ENCODE measurements at places on chromosomes 13 and 19.

- DNase-seq, result peak; percentile 97
Observed at GRCh38 chr19:7636691-7637373, at the start of gene STXBP2. STXBP2 (plus strand) TSS chr19:7637110; CDS start chr19:7637150, 40 bp downstream.

- no peak for DNase-seq
Observed at GRCh38 chr13:22773465-22773864, 407.3 kb upstream of the SGCG start.

DNA sequence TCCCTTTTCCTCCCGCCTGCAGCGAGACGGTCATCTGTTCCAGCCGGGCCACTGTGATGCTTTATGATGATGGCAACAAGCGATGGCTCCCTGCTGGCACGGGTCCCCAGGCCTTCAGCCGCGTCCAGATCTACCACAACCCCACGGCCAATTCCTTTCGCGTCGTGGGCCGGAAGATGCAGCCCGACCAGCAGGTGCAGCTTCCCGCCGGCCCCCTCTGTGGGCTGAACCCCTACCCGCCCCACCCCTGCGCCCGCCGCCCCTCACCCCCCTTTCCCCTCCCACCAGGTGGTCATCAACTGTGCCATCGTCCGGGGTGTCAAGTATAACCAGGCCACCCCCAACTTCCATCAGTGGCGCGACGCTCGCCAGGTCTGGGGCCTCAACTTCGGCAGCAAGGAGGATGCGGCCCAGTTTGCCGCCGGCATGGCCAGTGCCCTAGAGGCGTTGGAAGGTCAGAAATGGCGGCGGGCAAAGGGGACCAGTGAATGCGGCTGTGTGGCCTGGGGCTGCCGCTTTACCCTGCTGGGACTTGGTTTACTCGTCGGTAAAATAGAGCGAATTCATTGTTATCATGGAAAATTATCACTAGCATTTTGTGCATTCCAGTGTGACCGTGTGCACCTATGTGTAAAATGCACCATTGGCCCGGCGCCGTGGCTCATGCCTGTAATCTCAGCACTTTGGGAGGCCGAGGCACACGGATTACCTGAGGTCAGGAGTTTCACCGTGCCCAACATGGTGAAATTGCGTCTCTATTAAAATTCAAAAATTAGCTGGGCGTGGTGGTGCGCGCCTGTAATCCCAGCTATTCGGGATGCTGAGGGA is 10.6 kb downstream of the VASP start:
- no peak for DNase-seq

GRCh38 chr13:52419080-52419479 is 13.1 kb upstream of the THSD1 start:
- DNase-seq, result no peak

DNA sequence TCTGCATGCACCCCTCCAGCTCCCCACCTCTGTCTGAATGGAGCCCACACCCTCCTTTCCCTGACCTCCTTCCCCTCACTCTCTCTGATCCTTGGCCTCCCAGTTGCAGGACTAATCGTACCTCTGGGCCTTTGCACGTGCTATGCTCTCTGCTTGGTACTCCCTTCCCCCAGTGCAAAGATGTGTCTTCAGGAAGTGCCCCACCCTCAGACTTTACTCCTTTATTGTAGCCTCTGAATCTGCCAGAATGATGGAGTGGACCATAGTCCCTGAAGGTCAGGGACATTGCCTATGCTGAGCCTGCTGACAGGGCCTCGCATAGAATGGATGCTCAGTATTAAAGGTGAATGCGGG is 1.3 kb upstream of the JUND start:
- peak; percentile 55 for DNase-seq

DNA sequence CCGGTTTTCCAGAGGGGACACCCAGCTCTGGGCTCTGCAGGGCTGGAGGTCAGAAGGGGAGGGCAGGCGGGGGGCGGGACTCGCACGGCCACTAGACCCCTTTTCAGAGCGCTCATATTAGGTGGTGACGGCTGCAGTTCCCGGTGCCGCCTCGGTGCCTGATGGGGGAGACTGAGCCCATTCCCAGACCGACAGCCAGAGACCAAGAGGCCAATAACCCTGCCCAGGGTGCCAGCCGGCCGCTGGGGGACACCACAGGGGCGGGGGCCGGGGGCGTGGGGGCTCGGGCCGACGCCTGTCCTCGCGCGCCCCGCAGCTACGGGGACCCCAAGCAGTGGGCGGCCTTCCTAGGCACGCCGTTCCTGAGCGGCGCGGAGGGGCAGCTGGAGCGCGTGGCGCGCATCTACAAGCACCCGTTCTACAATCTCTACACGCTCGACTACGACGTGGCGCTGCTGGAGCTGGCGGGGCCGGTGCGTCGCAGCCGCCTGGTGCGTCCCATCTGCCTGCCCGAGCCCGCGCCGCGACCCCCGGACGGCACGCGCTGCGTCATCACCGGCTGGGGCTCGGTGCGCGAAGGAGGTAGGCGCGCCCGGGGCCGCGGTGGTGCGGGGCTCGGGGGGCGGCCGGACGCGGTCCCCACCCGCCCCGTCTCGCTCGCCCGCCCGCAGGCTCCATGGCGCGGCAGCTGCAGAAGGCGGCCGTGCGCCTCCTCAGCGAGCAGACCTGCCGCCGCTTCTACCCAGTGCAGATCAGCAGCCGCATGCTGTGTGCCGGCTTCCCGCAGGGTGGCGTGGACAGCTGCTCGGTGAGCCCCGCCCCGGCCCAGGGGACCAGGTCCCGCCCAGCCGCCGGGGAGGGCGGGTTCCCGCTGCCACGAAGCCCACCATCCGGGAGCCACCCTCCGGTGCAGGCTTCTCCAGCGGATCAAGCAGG is 2.4 kb downstream of the TIMM13 start:
- DNase-seq, result no peak

DNA sequence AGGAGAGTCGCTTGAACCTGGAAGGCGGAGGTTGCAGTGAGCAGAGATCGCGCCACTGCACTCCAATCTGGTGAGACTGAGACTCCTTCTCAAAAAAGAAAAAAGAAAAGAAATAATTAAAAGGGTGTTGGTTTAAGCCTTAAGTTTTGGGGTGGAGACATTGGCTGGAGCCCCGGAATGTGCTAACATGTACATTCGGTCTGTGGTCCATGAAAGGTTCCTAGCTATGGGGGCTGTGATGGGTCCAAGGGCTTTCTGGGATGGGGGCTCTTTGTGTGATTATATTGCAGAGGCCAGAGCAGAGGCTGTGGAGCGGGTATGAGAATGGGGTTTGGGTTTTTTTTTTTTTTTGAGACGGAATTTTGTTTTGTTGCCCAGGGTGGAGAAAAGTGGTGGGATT is 14.4 kb downstream of the NFKBID start:
- DNase-seq, result peak; percentile 33

- no peak for DNase-seq
Observed at GRCh38 chr13:93767917-93768409, 541.4 kb downstream of the GPC6 start.

- no peak for DNase-seq
Observed at GRCh38 chr13:46327246-46327645, 59.8 kb downstream of the RUBCNL start.

- DNase-seq, result no peak
Observed at GRCh38 chr13:109761695-109762094, 24.7 kb downstream of the IRS2 start.

- no peak for DNase-seq
Observed at GRCh38 chr13:110284779-110285484, 22.0 kb downstream of the COL4A1 start.

DNA sequence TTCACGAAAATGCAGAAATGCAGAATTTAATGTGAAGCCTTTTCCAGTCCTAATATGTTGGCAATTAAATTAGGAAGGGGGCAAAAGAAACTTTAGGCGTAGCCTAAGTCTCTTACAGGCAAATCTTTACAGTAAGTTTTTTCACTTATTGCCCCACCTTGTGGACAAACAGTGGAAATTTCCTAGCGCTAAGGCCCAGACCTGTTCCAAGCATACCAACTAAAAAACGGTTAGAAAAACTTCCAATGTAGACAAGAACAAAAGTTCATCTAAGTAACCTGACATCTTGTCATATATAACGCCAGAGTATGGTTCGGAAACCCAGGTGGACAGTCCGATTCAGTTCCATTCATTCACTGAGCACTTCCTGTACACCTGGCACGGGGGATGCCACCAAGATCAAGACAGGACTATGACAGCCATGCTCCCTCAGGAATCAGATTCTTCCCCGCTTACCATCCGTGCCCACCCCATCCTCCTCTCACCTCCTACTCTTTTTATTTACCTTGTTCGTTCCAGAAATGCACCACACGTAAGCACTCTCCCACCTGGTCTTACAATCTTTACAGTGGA is 4.9 kb downstream of the ZAR1L start:
- no peak for DNase-seq

DNA sequence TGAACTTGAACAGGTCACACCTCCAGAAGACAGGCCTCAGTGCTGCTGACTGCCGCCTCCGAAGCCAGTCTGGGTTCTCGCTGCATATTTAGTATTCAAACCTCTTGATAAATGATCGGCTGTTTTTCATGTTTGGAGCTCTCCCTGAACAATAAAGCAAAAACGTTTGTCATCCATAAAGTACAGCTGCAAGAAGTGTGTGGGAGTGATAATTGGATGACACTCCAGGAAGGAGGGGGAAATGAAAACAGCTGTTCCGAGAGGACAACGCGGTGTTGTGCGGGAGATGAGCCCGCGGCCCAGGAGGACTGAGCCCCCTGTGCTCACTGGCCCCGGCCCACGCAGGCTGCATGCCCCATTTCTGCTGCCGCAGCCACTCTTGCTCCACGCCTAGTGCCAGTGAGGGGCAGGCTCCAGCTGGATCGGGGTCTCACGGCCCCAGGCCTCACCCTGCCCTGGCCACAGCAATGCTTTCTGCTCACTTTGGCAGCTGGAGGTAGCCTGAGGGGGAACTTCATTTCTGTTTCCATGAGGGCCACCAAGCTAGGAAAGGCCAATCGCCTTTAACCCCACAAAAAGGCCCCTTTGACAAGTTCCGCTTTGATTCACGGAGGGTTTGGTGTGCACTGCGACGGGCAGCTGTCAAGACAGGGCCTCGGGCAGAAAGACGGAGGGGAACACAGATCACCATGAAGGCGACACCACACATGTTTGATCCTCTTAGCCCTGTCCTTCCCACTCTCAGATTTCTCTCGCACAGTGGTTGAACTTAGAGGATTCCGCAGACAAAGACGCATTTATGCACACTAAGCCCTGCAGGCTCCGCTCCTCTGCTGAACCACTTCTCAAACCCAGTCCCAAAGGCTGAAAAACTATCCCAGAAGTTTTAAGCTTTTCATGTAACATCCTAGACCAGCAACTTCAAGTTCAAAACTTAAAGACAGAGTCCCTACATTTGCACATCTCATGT is 537.6 kb downstream of the EFNB2 start:
- DNase-seq, result no peak
